ENCODE measurements at places on chromosomes 6 and 20.

- peak; percentile 93 for DNase-seq
These were observed 53.6 kb upstream of the FRMD1 start for GRCh38 chr6:168132531-168133167.

- DNase-seq, result no peak
These were observed 85.4 kb upstream of the MAP7 start for GRCh38 chr6:136635615-136636014.

DNA sequence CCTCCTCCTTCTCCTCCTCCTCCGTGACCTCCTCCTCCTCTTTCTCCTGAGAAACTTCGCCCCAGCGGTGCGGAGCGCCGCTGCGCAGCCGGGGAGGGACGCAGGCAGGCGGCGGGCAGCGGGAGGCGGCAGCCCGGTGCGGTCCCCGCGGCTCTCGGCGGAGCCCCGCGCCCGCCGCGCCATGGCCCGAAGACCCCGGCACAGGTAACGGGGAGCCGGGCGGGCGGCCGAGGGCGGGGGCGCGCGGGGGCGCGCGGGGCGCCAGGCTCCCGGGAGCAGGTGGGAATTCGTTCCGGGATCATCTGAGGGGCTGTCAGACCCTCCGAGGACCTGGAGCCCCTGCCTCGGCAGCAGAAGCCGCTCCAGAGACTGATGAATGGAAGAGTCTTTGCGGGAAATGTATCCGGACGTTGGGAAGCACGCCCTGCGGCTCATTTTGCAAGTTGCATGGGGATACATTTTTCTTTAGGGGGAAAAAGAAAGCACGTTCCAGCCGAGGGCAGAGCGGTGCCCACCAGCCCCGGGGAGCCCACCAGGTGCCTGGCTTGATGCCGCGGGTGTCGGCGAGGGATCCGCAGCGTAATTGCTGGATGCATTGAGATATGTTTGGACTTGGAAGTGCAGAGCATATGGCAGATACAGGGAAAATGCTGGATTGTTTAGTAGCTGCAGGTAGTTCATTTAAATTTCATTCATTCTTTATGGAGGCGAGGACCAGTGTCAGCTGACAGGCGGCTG is 394 bp downstream of the MYB start:
- DNase-seq, result no peak

DNA sequence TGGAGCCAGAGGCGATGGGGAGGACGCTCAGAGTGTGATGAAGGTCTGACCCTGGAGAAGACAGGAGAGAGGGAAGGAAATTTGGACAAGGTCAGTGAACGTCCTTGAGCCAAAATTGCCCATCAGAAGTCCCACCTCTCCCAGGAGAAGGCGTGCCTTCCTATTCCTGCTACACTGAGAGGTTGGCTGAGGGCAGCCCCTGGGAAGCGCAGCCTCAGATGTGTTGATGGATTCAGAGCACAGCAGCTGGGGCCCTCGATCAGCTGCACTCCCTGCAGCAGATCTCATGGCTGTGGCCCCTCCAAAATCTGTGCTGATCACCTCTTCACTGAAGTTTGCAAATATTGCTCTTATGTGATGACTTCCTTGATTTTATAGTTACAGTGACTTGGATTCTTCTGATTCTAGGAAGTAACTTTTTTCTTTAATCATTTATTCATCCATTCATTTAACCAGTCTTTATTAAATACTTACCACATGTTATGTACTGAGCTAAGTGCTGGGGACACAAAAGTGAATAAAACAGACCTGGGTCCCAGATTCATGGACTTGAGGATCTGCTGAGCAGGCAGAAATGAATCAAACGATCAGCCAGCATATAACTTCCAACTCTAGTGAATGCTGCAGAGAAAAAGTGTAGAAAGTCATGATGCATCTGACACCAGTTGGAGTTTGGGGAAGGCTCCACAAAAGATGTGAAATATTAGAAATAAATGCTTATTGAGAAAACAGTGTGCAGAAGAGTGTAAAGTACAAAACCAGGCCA is 69.6 kb upstream of the ARMC2 start:
- no peak for DNase-seq

Data from Ammon's horn (tissue), 1 donor.